M059J (cell line): ENCODE measurements at places on chromosomes 1 and 21.

- DNase-seq: no peak
These were observed 84.4 kb upstream of the PGBD5 start for GRCh38 chr1:230510496-230510895.

- no peak for DNase-seq
These were observed 37.4 kb upstream of the ERRFI1 start for GRCh38 chr1:8063298-8064036.

DNA sequence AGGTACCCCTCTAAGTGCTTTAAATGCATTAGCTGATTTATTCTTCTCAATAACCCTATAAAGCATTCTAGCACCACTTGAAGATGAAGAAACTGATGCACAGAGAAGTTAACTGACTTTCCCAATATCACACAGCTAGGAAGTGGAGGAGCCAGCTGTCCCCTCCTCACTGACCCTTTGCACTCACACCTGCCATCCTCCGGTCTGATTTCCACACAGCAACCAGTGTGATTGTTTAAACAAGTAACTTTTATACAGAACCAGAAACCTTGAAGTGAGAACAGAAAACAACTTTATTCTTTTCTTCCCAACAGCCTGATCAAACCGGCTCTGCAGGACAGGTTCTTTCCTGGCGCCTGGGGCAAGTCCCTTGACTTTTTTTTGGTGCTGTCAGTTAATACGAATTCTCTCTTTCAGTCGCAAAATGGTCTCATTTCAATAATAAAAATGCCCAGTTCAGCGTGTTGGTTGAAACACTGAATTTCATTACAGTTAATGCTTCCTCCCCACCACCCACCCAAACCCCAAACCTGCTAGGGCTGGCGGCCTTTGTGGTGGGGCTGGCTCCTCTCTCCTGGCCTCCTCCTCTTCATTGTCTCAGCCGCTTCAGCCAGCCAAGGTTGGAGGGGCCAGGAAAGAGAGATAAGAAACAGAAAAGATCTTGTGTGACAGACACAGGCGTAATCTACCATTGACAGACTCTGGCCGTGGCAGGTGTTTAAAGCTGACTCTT, 26.4 kb upstream of the EEIG2 start:
- DNase-seq: no peak

GRCh38 chr1:226737819-226738420, 1.2 kb downstream of the ITPKB start:
- peak; percentile 60 for DNase-seq

GRCh38 chr21:20257052-20257740, 741.0 kb upstream of the NCAM2 start:
- no peak for DNase-seq

DNA sequence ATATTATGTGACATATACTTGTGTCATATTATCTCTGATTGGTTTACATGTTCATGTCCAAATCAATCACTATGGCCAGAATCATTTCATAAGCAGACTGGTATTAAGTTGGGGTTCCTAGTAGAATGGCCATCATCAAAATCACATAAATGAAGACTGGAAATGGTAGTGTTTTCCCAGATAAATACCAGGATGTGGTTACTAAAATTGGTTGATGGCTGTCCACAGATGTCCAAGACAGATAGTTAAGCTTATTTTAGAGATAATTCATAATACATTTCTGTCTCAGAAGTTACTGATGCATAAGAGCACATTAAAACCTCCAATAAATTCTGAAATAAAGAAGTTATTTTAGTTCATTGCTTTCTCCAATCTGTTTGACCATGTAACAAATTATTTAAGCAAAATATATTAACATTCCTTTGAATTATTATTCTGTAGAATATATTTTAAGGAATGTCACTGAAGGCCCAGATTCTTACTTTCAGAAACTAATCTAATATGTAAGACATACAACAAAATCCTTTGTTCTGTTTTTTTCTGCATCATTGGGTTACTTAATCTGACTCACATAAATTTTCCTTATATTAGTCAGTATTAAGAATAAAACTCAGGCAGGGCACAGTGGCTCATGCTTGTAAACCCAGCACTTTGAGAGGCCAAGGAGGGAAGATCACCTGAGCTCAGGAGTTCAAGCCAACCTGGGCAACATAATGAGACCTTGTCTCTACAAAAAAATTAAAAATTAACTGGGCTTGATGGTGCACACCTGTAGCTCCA, 483.9 kb downstream of the PTPRC start:
- peak; percentile 90 for DNase-seq

DNA sequence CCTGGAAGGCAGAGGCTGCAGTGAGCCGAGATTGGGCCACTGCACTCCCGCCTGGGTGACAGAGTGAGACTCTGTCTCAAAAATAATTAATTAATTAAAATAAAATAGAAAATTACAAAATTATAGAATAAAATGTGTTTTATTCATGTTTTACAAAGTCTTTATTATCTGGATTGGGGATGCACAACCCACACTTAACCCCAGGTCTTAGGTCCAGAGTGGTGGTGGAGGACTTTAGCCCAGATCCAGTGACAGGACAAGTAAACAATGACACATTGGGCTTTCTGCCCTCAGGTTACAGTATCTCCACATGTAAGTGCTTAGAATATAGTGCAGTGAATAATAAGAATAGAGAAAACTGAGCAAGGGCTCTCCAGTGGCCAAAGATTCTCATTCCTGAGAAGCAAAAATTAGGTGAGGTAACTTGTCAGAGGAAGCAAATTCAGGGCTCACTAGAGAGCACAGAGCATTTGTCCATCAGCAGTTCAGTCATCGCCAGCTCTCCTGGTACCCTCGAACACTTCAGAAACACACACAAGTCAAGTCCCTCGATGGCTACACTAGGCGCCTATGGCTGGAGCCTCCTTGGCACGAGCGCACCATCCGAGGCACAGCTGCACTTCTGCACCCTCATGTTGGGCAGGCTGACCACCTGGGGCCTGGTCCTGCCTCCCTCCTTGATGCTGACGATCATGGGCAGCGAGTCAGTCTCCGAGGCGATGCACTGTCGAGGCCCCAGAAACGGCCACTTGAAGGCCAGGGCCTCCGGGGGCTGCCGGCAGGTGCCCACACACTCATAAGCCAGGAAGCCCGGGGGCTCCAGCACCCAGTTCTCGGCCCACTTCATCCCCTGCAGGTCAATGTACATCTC, 2.6 kb downstream of the LEFTY1 start:
- DNase-seq: peak; percentile 75

- no peak for DNase-seq
These were observed 313.1 kb downstream of the PTBP2 start for GRCh38 chr1:97034651-97035050.

GRCh38 chr21:16117851-16118590, 388.2 kb downstream of the USP25 start:
- DNase-seq: peak; percentile 80

GRCh38 chr1:18302788-18303413, 177.8 kb upstream of the KLHDC7A start:
- DNase-seq: no peak

- DNase-seq: no peak
These were observed 173.3 kb downstream of the FASLG start for GRCh38 chr1:172832006-172832725.

DNA sequence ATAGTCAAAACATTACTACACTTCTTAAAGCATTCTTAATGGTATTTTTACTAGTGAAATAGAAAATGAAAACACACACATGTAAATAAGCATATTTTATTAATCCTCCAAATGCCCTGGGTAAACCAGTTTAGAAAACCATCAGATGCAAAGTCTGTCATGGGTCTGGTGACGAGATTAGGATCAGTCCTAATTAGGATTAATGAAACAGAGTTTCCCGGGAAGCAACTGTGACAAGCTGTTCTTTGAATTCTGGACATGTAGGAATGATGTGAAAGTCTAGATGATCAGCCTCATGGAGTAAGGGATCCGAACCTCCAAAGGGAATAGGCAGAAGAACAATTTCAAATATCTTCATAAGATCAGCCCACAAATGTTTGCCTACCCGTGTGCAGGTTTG, 250.2 kb downstream of the KIF26B start:
- no peak for DNase-seq

- DNase-seq: no peak
These were observed 17.6 kb upstream of the SELP start for GRCh38 chr1:169647512-169647911.

- DNase-seq: peak; percentile 85
These were observed 129.2 kb upstream of the SYT6 start for GRCh38 chr1:114282751-114283403.

DNA sequence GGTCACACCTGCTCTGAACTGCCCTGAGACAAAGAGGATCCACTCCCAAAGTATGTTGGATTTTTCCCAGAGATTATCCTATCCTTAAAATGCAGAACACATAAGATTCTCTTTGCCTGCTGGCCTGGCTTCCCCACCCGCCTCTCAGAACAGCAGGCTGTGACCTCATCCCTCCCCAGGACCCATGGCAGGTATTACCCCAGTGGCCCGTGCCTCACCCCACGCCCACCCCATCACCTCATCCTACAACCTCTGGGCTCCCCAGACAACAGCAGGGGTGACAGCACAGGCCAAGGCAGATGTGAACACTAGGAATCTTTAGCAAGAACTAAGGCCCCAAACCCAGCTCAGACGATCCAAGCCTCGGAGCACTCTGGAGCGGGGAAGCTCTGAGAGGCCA, 35.1 kb upstream of the S100A7 start:
- DNase-seq: no peak

- no peak for DNase-seq
These were observed 1.2 kb upstream of the LPGAT1 start for GRCh38 chr1:211831558-211832323.

DNA sequence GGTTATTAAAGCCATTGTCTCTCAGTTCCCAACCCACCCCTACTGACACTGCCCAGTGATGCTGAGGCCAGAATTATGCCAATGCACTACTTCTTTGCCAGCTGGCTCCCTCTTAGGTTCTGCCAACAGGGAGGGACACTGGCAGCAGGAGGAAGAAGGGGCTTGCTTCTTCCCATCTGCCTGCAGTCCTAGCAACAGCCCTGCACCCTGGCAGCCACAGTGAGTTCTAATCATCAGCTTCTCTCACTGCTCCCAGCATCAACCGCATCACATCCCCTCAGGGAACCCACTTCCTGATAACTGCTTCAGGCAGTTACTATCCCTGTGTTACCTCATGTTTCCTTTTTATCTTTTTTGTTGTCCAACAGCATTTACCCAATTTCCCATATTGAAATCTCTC, 86.2 kb downstream of the UBR4 start:
- DNase-seq: no peak

- no peak for DNase-seq
These were observed 34.9 kb upstream of the ESRRG start for GRCh38 chr1:216758161-216758560.

- no peak for DNase-seq
These were observed 282 bp downstream of the RSPH1 start for GRCh38 chr21:42495765-42496119.

DNA sequence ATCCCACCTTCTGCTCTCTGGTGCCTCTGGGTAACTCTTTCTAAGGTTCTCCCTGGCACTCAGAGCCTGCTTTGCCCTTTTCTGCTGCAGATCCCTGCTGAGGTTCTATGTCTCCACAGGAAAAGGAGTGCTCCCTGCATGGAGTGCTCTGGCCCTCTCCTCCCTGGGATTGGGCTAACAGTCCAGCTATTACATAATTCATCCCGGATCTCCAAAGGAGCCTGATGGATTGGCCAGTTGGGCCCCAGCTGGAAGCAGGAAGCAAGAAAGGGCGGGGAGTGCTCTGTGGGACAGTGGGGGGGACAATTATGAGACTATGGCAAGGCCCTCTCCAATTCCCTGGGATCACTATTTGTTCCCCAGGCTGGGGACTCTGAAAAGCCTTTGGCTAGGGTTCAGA, 51.9 kb upstream of the GOLT1A start:
- DNase-seq: no peak

- no peak for DNase-seq
These were observed 56.4 kb downstream of the DIP2A start for GRCh38 chr21:46515109-46515508.

DNA sequence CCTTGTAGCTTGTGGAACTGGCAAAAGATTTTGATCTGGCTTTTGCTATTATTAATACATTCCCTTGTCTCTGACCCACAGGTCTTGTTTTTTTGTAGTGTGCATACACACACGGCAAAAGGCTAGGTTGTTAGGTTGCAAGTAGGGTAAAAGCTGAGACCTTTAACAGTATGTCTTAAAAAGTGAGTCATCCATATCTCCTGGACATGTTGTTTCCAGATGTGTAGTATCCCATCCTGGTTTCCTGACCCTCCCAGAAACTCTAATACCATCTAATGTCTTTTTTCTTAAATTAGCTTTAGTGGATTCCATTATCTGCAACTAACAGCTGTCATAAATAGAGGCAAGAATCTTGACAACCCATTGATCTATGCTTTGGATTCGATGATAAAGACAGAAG, 14.7 kb downstream of the OVGP1 start:
- no peak for DNase-seq

DNA sequence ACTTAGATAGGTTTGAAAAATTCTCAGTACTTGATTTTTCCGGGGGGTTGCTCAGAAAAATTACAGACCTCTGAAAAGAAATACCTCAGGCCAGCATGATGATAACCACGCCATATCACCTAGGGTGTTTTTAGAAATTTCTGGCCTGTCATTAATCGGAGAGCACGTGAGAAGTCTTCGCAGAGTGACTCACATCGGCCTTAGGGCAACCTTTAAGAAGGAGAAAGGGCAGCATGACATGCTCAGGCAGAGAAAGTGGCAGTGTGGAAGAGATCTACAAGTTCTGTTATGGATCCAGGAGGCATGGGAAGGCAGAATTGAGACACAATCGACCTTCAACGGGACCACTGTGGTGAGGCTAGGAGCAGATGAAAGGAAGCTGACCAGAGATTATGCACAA, 506.3 kb downstream of the LMO4 start:
- DNase-seq: peak; percentile 37

DNA sequence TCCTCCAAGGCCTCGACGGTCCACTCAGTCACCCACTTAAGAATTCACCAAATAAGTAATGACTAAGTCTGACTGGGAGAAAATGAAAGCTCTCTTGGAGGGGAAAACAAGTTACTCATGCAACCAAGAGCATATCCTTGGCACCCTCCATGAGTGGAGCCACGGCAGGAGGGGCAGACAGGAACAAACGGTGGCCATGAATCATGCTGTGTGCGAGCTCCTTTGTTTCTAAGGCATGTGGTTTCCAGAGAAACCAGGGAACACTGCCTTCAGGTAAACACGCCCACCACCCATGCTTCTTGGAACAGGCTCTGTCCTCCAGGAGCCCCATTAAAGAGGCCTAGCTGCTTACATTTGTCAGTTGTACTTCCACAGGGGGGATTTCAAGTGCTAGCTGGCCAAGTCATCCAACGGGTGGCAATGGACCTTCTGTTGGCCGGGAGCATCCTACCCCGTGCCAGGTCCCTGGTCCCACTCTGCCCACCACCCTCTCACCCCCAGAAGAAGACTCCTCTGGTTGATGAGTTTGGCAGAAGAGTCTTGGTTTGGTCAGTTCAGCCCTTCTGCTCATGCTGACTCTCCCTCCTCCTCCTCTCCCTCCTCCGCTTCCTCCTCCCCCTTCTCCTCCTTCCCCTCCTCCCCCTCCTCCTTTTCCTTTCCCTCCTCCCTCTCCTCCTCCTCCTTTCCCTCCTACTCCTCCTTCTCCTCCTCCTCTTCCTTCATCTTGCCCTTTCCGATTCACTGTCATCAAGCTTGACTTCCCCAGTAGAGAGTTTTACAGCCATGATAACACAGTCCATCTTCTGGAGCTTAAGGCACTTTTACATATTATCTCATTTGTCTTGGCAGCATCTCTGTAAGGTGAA, 107.6 kb downstream of the CCDC185 start:
- peak; percentile 99 for DNase-seq
